NCI-H446 (cell line): ENCODE measurements at places on chromosomes 3 and 15.

DNA sequence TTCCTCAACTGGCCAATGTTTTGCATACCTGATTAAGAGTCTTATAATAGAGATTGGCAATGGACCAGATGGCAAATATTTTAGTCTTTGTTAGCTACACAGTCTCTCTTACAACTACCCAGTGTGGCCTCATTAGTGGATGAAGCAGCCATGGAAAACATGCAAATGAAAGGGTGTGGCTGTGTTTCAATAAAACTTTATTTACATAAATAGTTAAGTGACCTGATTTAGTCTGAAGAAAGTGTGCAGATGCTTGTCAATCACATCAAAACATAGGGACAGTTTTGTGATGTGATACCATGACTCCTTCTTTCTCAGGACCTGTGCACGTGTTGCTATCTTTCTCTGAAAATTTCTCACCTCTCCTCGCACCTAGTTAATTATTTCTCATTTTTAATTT lies 309.8 kb upstream of the GRM7 start:
- DNase-seq = no peak

GRCh38 chr3:157692468-157692867 lies 189.3 kb upstream of the VEPH1 start:
- DNase-seq = no peak

DNA sequence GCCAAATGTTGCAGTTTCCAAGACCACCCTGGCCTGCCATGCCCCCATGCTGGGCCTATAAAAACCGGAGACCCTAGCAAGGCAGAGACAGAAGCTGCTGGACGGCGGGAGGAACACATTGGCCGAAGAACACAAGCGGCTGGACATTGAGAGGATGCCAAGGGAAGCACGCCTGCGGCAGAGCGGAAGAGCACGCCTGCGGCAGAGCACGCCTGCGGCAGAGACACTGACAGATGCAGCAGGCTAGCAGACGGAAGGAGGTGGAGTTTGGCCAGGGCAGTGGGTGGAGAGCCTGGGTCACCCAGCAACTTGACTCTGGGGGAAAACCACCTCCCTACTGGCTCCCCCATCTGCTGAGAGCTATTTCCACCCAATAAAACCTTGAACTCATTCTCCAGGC lies 322.3 kb upstream of the TBL1XR1 start:
- no peak for DNase-seq

GRCh38 chr15:74322558-74323180 lies 44.8 kb downstream of the CYP11A1 start:
- DNase-seq = peak; percentile 69

- DNase-seq = no peak
Measured at GRCh38 chr3:150737874-150738679, 24.9 kb downstream of the SIAH2 start.

- no peak for DNase-seq
Measured at GRCh38 chr3:74614107-74614967, at the start of gene CNTN3. TSS of gene CNTN3 (minus strand) at chr3:74614659. CDS start at chr3:74521112, 93,547 bp downstream.

DNA sequence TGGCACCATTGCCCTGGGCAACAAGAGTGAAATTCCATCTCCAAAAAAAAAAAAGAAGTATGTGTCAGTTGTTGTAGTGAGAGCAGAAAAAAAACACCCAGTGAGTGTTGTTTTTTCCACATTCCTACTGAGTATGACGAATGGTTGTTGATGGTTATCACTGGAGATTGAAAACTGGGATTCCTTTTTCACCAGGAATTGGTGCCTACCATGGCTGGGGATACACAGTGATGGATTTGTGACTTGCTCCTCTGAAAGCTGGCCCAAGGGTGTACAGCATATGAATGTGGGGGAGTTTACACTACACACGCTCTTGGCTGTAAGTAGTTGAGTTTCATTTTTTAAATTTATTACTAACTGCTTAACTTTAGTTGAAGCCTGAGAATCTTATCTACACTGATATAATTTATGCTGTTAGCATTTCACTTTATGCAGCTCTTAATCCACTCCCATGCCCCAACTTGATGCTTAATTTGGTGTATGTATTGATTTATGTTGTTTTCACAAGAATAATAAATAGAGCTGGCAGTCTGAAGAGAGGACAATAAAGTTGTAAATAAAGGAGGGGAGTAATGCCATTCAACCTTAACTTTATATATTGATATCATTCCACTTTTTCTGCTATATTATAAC lies 56.0 kb upstream of the MME start:
- no peak for DNase-seq

- DNase-seq = no peak
Measured at GRCh38 chr3:31766669-31767068, 214.4 kb downstream of the OSBPL10 start.

- no peak for DNase-seq
Measured at GRCh38 chr15:62027263-62027565, 33.0 kb downstream of the VPS13C start.

- peak; percentile 90 for DNase-seq
Measured at GRCh38 chr3:112633757-112634156, 7.2 kb downstream of the CCDC80 start.
